ENCODE measurements at places on chromosomes 16 and 17. TPM values are rescaled to one million over a fixed set of nuclear protein-coding genes. Genes with fewer than 3 reads are reported as not detected.

- no peak for DNase-seq
Observed at GRCh38 chr17:42586514-42587230, 9.1 kb upstream of the PSMC3IP start.

GRCh38 chr17:76726776-76727718 lies at the start of gene METTL23:
TSS of gene METTL23 (plus strand) at chr17:76726839. CDS start at chr17:76729711, 2,872 bp downstream.
- peak; percentile 88 for DNase-seq

DNA sequence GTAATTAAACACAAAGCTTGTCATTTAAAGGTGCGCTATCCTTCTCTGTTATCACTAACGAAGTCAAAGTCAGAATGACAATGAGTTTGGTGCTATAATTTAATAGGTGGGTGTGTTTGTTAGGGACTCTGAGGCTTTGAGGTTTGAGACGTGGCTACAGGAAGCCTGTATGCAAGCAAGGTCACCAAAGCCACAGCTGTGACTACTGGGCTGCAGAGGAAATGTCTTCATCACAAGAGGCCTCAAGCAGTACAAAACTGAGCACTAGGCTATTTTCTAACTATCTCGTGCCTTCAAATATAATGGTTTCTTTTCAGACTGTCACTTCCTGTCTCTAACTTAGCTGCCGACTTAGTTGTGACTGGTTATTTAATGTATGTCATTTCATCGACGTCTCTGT lies 141.2 kb downstream of the AATF start:
- peak; percentile 27 for DNase-seq

Gene PERCC1
- not detected for total RNA-seq

Gene HIGD1B
- total RNA-seq, result not detected

Gene PYDC1
- total RNA-seq, result not detected

All from fibroblast of villous mesenchyme (primary cell).